ENCODE measurements at places on chromosomes 3 and 15. TPM values are rescaled to one million over a fixed set of nuclear protein-coding genes. Genes with fewer than 3 reads are reported as not detected.

DNA sequence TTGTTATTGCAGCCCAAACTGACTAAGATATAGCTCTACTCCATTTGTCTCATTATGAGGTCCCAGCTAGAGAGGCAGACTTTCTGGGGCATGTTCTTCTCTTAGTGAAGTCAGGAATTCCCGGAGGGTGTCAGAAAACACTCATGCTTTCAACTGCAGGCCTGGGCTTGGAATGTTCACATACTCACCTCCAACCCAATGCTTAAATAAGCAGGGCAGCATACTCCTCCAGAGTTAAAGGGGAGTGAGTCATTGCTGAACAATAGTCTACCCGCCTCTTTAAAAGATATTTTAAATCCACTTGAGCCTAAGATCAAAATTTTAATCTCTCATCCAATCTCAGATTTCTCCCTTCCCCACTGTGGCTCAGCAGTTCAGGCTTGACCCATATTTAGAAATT is 167.8 kb upstream of the DPH6 start:
- H3K4me1 ChIP-seq: no peaks in the 10 kb centered on the region
- H3K36me3 ChIP-seq: no peaks in the 10 kb centered on the region
- H3K27me3 ChIP-seq: no peaks in the 10 kb centered on the region
- H3K4me3 ChIP-seq: no peak overlapping the region
- no peak overlapping the region for H3K27ac ChIP-seq

The LRRC34 gene
- total RNA-seq: 3.5 TPM

GRCh38 chr3:22582266-22582665 is 620.9 kb upstream of the UBE2E2 start:
- H3K4me3 ChIP-seq: no peak overlapping the region
- DNase-seq: no peak
- no peaks in the 10 kb centered on the region for H3K36me3 ChIP-seq
- no peaks in the 10 kb centered on the region for H3K4me1 ChIP-seq

- no peak overlapping the region for H3K4me3 ChIP-seq
- no peak overlapping the region for H3K27ac ChIP-seq
- H3K27me3 ChIP-seq: no peaks in the 10 kb centered on the region
- no peaks in the 10 kb centered on the region for H3K36me3 ChIP-seq
These were observed 42.3 kb downstream of the FBXO22 start for GRCh38 chr15:75945953-75946352.

- H3K27me3 ChIP-seq: no peaks in the 10 kb centered on the region
- peak overlapping the region; percentile 20 for H3K4me3 ChIP-seq
- DNase-seq: no peak
- H3K36me3 ChIP-seq: no peaks in the 10 kb centered on the region
These were observed 118.8 kb upstream of the GALNT15 start for GRCh38 chr3:16055606-16056211.

- no peak for DNase-seq
- H3K27me3 ChIP-seq: no peaks in the 10 kb centered on the region
- no peak overlapping the region for H3K27ac ChIP-seq
- no peak overlapping the region for H3K4me3 ChIP-seq
- no peaks in the 10 kb centered on the region for H3K36me3 ChIP-seq
These were observed 348.4 kb upstream of the THBS1 start for GRCh38 chr15:39232512-39232911.

Measured in ascending aorta (tissue), 2 donors.